Fibroblast of upper back skin (primary cell): ENCODE measurements at places on chromosomes 5 and 9.
A peak's percentile ranks its signal among the peaks of the same experiment; 100 is the strongest.

DNA sequence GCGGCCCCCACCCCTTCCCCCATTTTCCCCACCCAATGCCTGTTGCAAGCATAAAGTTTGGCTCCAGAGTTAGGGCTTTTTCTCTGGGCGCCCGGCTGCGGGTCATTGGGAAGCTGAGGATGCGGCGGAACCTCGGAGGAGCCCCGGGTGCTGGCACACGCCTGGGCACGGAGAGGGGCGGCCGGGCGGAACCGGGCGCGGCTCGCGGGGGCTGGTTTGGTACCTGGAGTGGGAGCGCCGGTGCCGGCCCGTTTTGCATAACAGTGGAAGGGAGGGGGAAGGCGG is 1.2 kb downstream of the PPARGC1B start:
- no peak for DNase-seq

- DNase-seq = no peak
Observed at GRCh38 chr5:116347657-116348056, 227.0 kb downstream of the SEMA6A start.

GRCh38 chr5:39624890-39625289 is 200.1 kb upstream of the DAB2 start:
- no peak for DNase-seq

DNA sequence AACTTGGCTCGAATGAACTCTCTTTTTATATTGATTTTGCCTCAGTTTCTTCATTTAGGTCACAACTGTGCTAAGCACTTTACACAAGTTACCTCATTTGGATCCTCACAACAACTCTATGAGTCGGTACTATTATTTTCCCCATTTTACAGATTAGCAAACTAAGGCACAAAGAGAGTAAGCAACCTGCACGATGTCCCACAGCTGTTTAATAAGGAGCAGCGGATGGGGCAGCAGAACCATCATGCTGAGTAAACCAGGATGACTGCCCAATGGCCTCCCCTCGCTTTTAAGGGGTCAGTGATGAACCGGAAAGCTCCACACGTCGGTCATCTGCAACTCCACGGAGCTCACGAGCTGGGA is 607 bp downstream of the PRELID2 start:
- DNase-seq = no peak

DNA sequence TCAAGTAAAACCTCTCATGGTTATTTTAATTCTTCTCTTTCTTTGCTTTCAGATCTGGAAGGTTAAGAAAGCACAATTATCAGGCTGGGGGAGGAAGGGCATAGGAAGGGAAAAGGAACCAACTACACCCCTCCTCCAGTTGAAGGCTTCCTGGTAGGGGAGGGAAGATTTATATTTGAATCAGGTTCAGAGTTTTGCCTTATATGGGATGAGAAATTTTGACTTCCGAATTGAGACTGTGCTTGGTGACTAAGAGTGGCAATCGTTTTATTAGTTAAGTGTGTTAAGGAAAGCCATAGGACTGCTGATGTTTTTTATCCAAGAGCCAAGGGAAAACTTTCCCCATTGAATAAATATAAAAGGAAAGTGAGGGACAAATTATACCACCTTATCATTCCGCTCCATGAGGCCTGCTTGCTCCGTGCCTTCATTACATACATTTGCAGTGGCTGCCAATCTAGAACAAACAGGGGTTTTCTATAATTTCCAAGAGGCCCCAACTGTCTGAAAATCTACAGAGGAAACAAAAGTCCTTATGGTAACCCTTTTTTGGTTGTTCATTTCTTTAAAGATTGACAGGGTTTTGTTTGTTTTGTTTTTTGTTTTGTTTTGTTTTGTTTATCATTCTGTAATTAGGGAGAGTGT is 115.7 kb upstream of the EPB41L4A start:
- DNase-seq = no peak

DNA sequence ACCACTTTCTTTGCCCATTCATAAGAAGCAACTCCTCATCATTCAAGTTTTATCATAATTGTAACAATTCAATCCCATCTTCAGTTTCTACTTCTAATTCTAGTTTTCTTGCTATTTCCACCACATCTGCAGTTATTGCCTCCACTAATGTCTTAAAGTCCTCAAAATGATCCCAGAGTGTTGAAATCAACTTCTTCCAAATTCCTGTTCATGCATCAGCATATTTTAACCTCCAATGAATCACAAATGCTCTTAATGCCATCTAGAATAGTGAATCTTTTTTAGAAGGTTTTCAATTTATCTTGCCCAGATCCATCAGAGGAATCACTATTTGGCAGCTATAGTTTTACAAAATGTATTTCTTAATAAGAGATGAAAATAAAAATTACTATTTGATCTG is 3.2 kb upstream of the SRP19 start:
- peak; percentile 11 for DNase-seq

- DNase-seq = peak; percentile 94
Observed at GRCh38 chr5:120405286-120405864, 58.7 kb upstream of the PRR16 start.

GRCh38 chr5:10360686-10361085 is 7.2 kb downstream of the MARCHF6 start:
- no peak for DNase-seq

DNA sequence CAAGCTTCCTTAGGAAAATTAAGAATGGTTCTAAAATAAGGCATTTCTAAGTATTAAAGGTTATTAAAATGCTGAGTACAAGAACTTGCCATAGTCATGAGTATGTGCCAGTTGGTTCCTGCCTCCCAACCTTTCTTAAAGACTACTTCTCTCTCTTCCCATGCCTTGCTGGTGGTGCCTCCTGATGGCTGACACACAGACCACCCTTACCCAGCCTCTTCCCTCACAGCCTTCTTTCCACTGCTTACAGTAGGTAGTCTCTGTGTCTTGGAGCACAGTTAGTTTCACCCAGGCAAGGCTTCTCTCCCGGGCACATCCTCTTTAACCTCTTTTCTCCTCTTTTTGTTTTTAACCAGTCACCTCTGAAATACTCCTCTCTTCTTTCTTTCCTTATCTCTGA is 20.6 kb upstream of the GPR150 start:
- no peak for DNase-seq

DNA sequence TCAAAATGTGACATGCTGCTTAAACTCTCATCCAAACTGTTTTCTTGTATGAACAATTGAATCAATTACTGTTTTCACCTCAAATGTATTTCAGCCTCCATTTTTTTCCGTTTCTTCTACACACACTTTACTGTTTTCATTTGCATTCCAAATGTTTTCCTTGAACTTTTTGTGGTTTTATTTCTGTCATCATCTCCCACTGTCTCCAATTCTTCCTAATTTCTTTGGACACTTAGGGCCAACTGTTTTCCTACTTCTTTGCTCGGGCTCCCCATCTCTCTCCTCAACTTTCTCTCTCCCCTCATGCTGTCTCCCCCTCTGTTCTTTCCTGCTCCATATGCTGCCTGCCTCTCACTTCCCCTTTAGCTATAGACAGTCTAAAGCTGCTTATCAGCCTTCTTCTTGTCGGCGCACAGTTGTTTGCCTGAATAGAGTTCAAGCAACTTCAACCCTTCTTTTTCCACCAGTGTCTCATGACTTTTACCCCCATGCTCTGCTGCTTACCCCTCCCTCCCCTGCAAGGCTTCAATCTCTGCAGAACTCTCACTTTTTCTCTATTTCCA is 443.4 kb downstream of the DTWD2 start:
- peak; percentile 30 for DNase-seq

- no peak for DNase-seq
Observed at GRCh38 chr9:111955048-111955447, 58.4 kb downstream of the UGCG start.

GRCh38 chr5:99879791-99880511 is 655.2 kb upstream of the FAM174A start:
- DNase-seq = no peak

DNA sequence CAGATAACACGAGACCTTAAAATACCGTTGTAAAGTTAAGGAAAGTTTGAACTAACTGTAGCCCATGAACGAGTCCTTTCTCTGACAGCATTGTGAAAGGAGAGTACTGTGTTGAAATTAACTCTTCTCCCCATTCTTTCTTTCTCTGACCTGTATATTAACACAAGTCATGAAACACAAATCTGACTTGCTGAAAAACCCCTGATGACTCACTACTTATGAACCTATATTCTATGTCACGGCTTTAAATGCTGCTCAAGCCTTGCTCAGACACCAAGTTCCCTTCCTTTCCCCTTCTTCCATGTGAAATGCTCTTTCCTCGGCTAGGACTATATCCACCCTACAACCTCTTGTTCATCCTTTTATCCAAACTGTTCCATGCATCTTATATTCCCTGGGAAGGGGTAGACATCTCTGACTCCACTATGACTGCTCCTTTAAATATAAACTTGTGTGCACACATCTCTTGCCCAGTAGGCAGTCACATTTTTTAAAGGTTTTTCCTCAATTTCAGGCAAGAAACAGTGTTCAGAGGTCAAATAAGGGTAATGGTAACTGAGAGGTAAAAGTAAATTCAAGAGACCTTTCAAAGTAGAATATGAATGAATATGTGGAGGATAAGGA is 142.9 kb downstream of the NFIB start:
- DNase-seq = peak; percentile 74

GRCh38 chr9:121556580-121556979 is 56.9 kb upstream of the GGTA1 start:
- peak; percentile 99 for DNase-seq

DNA sequence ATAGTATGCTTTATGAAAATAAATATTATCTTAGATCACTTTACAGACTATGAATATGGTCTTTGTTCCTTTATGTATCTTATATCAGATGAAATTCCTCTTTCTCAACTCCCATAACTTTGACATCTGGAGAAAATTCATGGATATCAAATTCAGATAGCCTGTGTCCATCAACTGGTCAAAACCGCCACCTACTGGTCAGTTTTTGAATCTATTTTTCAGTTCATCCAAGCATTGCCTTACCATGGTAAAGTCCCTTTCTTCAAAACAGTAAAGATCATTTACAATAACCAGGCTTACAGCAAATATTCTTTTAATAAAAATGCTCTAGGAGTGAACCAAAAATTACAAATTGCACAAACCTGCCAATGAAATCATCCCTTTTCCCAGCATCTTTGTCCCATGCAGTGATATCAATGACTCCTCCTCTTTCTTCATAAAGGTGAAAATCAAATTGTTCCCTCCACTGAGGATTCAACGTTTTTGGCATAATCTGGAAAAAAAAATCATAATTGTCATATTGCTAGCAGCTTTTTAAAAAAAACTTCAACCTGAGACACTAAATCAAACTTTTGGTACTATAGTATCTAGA is 290.5 kb downstream of the SLF1 start:
- DNase-seq = peak; percentile 47

- no peak for DNase-seq
Observed at GRCh38 chr5:172620506-172620905, 20.6 kb upstream of the NEURL1B start.

GRCh38 chr9:95103871-95104580 is 213.5 kb downstream of the FANCC start:
- peak; percentile 27 for DNase-seq

- no peak for DNase-seq
Observed at GRCh38 chr5:57066924-57067596, 106.8 kb upstream of the GPBP1 start.

DNA sequence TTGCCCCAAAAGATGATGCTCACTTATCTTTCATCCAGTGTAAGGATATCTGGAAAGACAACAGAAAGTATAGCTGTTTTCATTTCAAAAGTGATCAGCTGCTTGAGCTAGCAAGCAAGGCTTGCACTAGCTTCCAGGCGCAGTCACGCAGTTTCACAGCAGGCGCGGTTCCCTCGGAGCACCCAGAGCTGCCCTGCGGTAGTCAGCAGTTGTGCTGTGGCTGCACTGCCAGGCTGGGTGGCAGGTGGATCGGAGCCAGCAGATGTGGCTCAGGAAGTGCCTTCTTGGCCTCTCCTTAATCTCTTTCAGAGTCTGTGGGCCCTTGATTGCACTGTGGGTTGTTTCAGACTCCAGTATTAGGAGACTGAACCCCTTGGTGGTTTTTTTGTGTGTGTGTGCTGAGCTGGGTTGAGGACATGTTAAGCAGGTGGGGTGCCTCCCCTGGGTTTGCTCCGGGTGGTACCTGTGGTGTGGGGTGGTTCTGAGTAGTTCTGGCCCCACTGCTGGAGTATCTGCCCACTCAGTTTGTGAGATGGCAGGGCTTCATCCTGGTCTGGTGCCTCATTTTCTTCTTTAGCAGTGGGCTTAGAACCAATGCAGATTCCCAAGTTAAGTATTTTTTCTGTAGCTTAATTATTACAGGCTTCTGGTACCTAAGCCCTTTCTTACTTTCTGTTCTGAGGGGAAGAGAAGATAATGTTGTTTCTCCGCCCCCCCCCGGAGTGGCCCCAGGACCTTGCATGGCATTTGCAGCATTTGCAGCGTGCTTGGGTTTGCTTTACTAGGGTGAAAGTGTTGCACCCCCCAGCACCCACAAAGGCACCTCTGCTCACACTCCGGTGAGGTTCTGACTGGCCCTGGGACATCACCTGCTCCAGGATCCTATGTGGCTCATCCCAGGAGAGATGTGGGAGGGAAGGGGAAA is 16.4 kb downstream of the TENT4A start:
- DNase-seq = no peak

GRCh38 chr5:103393101-103393754 is 134.7 kb downstream of the MACIR start:
- peak; percentile 75 for DNase-seq

GRCh38 chr5:39214912-39215709 is 4.3 kb downstream of the FYB1 start:
- no peak for DNase-seq

- DNase-seq = no peak
Observed at GRCh38 chr5:168318240-168318639, 26.8 kb downstream of the WWC1 start.

DNA sequence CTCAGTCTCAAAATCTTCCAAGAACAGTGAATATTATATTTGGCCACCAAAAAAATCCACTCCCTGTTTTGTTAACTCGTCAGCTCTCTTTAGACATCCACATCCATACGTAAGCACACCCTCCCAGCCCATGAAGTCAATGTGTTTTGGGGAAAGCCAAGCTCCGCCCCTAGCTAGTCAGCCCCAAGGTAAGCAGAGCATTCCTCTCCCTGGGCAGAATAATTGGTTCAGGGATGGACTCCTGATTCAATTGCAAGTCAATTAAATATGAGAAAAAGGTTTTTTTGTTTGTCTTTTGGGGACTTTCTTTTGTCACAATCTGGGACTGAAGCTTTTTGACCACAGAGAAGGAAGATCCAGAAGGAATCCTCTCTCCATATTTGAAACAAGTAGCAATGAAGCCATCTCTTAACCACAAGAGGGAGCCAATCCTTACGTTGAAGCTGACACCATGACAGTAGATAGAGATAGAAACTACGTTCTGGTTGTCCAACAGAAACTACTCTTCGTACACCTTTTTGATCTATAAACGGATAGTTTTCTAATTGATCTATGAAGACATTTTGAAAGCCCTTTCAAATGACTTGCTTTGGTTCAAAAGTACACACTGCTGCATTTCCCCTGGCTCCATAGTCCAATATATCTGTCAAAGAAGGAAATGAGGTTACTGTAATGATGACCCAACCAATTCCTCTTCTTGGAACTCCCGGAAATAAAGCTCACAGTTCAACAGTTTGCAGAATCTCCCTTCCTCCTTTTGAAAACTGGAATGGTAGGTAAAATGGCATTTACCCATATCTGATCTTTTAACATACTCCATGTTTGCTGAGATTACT is 166.4 kb downstream of the TLE1 start:
- peak; percentile 62 for DNase-seq

- DNase-seq = peak; percentile 12
Observed at GRCh38 chr5:113450462-113450861, 15.7 kb upstream of the TSSK1B start.

GRCh38 chr5:50445296-50445949 is 4.3 kb upstream of the EMB start:
- no peak for DNase-seq

- DNase-seq = peak; percentile 95
Observed at GRCh38 chr5:150155258-150156026, at the start of gene PDGFRB. PDGFRB (minus strand) TSS chr5:150155845; CDS start chr5:150137047, 18,798 bp downstream.
